HFFc6 (cell line): ENCODE measurements at places on chromosomes 3 and 15. TPM values are rescaled to one million over a fixed set of nuclear protein-coding genes. Genes with fewer than 3 reads are reported as not detected.

The HYKK gene
- 3.1 to 4.7 TPM (median 4.3 TPM) in 3 replicates for total RNA-seq

The PPM1L gene
- total RNA-seq: 1.3 to 1.6 TPM (median 1.4 TPM) in 3 replicates

The ISLR2 gene
- not detected in 2 replicates for total RNA-seq

The RPL15 gene
- total RNA-seq: 1,780 to 2,008 TPM (median 1,947 TPM) in 3 replicates

The CCDC66 gene
- 9.0 to 9.8 TPM (median 9.3 TPM) in 3 replicates for total RNA-seq

The CACNA1D gene
- 0.09 TPM in 1 of 3 replicates, not detected in the others for total RNA-seq
